Body of pancreas (tissue), 4 donors: ENCODE measurements at places on chromosomes 3 and 15. TPM values are rescaled to one million over a fixed set of nuclear protein-coding genes. Genes with fewer than 3 reads are reported as not detected.

The IGSF11 gene
- 3.0 TPM for total RNA-seq

The KNG1 gene
- not detected for total RNA-seq

DNA sequence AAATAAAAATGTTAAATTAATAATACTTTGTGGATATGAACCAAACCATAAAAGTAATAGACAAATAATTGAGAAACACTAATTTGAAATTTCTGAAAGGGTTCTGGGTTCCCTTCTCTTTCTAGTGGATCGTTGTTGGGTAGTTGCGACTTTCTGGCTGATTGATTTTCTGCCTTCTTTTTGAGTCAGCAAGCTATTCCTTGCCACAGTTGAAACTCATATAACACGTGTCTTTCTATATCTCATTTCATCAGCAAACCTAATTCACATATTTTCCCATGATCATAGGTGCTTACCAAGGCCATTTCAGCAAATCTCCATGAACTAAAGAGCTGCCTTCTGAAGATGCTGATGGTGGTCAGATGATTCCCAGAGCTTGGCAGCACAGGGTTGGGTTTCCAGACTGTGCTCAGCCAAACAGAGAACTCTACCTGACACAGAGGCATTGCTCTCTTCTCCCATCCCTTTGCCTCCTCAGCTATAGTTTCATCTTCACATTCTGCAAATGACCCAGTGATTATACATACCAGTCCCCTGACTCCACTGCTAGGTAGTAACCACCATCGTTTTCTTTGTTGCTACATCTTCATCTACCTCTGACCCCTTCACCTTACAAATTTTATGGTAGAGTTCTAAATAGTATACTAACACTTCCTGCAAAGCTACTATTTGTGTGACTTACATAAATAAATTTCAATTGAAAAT is 383.9 kb upstream of the DPH6 start:
- DNase-seq = no peak

GRCh38 chr15:40854161-40854560 is 10.3 kb downstream of the SPINT1 start:
- DNase-seq = no peak

- DNase-seq = no peak
These were observed 621.7 kb upstream of the AGTR1 start for GRCh38 chr3:148075771-148076716.

The GOLGA8M gene
- not detected for total RNA-seq

DNA sequence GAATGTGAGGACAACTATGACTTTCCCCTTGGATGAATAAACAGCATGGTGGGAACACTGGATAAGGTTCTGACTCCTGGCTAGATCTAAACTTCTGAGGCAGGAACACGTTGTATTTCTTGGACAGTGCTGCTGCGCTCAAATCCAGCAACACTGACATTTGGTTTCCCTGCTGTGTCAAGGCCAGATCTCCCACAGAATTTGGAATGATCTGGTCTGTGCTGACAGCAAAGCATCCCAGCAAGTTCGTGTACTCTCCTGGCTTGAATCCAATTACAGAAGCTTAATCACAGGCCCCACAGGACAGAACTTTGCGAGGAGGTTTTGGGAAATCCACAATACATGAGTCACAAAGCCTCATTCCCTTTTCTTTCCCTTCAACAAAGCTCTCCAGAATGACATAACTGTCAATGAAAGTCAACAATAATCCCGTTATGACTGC is 92.5 kb downstream of the ADAMTS9 start:
- peak; percentile 21 for DNase-seq

The TNFSF10 gene
- total RNA-seq = 27.5 TPM

DNA sequence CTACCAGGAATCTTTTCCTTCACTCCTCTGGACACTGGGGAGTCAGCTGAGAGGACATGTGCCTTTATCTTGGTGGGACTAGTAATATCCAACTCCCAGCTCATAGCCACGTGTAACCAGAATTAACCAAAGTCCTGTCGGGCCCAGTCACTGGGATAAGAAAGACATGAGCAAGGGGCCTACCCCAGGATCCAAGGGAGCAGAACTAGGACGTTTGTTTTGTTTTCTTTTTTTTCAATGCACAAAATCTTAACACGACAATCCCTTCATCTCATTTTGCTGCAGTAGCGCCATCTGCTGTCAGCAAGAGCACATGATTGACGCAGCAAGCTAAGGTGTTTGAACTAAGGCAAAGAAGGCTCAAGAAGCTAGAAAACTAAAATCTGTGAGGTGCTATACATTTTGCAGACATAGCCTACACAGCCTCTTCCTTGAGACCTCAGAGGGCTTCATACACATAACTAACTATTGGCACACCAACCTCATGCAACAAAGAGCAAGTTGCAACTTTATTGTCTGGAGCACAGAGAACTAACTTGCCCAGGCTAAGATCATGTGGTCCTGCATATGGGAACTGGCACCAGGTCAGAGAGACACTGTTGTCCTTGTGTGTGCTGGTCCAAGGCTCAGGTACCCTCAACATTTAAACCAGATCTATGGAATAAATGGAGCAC is 43.6 kb downstream of the RLBP1 start:
- DNase-seq = peak; percentile 69

DNA sequence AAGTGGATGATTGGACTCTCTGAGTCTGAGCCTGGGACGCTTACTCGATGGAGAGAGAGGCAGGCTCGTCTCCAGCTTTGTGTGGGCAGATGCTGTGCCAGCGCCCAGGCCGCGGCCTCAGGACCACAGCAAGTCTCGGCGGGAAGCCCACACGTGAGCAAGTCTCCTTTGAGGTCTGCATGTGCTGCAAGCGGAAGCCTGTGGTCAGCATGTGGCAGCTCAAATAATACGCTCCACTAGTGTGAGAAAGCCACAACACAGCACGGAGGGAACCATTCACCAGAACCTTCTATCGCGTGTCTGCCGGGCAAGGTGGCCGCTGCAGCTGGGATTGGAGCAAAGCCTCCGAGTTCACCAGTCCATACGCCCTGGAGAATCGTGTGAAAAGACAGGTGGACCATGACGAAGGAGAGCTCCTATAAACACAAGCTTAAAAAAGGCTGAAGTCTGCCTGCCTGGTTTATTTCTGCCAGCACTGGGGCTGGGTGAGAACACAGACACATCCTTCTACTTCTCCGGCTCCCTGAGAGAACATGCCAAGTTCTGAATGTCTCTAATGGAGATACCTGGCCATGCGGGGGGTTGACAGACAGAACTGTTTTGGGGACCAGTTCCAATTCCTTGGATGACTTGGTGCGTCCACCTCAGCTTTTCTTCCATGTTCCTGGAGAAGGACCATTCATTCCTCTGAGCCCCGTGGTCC is 82.0 kb upstream of the LRIG1 start:
- no peak for DNase-seq

- DNase-seq = peak; percentile 59
These were observed 163.4 kb downstream of the KLF13 start for GRCh38 chr15:31489801-31490646.

DNA sequence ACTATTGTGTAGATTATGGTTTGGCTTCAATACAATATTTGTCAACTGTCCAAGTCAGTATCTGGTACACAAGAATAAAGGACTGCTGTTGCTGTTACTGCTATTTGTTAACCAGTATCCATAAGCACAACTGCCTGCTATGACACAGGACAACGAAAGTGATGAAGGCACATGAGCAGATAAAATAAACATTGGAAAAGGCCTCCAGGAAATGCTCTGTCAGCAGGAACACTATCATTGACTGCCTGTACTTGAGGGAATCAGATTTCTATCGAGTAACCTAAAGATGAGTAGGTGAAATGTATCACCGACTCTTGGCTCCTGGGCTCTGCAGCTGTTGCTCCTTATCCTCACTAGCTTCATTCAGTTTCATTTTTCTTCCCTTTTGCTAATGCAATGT is 56.5 kb downstream of the FMN1 start:
- no peak for DNase-seq

DNA sequence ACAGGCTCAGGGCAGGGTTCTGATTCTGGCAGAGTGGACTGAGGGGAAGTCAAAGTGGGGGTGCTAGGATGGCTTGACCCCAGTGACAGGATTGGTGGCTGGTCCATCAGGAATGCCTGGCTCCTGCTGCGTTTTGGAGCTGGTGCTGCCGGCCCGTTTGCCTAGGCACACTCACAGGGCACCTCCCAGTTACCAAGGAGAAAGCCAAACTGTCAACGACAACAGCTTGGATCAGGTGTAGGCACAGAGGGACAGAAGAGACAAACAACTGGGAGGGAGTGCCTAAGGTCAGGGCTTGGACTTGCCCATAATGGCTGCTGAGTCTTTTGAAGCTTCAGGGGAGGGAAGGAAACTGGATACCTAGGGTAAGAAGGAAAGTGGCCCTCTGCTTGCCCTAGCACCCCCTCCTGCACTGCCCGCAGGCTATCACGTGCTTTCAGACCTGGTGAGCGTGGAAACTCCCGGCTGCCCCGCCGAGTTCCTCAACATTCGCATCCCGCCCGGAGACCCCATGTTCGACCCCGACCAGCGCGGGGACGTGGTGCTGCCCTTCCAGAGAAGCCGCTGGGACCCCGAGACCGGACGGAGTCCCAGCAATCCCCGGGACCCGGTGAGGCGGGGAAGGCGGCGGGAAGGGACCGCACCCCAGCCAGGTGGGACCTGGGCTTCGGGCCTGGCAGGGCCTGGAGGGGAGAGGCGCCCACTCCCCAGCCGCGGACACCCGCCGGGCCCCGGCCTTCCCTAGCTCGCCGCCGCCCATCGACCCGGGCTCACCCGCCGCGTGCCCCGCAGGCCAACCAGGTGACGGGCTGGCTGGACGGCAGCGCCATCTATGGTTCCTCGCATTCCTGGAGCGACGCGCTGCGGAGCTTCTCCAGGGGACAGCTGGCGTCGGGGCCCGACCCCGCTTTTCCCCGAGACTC is 5.1 kb downstream of the DUOX1 start:
- peak; percentile 50 for DNase-seq

The NEK10 gene
- 0.33 TPM for total RNA-seq

DNA sequence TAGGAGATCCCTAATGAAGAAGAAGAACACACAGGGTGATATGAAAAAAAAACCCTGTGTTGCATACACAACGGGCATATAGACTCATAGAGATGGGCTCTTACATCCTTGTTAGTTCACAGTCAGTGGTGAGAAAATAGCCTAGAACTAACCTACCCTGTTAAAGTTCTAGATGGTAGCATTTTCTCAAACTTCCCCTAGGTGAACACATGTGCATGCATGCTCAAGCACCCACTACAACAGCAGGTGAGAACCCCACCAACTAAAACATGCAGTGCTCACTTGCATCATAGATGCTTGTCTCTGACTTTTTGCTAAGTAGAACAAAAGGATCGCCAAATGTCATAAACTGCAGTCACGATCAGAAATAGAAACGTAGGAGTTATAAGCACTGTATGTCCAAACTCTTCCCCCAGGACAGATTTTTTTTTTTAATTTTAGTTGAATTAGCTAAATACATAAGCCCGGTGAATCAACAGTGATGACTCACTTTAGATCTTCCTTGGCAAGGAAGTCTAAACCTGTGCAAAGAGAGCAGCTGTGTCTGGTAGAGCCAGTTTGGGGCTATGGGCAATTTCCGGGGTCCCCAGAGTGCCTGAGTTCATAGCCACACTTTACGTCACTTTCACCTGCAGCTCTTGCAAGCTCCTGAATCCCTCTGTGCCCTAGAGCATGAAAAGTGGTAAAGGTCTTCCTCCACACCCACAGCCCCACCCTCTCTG is 96.2 kb upstream of the SEMA6D start:
- DNase-seq = no peak

The PLA2G4E gene
- not detected for total RNA-seq

The ACOX2 gene
- 2.3 TPM for total RNA-seq

GRCh38 chr3:133930341-133930933 is 34.8 kb upstream of the RAB6B start:
- DNase-seq = no peak

GRCh38 chr3:156918746-156919145 is 92.6 kb downstream of the LEKR1 start:
- DNase-seq = no peak

DNA sequence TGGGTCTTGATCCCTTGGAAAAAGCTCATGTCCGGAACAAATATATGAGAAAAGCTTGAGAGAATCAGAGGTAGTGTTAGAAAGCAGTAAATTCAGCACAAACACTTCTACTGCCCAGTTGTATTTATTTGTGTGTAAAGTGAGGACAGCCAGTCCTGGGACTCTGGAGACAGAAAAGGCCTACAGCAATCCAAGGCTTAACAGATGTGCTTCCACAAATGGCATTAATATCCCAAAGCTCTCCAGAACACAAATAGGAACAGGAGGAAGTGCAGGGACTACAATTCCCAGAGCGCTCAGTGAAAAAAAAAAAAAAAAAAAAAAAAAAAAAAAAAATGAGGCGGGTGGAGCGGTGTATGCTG is 390 bp upstream of the AP2M1 start:
- no peak for DNase-seq

GRCh38 chr3:33706056-33706455 is 12.0 kb downstream of the CLASP2 start:
- DNase-seq = no peak

GRCh38 chr15:92071045-92071634 is 217.6 kb downstream of the SLCO3A1 start:
- no peak for DNase-seq

- DNase-seq = peak; percentile 40
These were observed 63.8 kb downstream of the ATP1B3 start for GRCh38 chr3:141940194-141940776.

- no peak for DNase-seq
These were observed 187.5 kb downstream of the DOCK3 start for GRCh38 chr3:50862221-50862620.
